IPS-NIHi11 (cell line): ENCODE measurements at places on chromosomes 4 and X.
A peak's percentile ranks its signal among the peaks of the same experiment; 100 is the strongest.

- DNase-seq: no peak
Measured at GRCh38 chr4:109091727-109092409, 210.6 kb downstream of the COL25A1 start.

DNA sequence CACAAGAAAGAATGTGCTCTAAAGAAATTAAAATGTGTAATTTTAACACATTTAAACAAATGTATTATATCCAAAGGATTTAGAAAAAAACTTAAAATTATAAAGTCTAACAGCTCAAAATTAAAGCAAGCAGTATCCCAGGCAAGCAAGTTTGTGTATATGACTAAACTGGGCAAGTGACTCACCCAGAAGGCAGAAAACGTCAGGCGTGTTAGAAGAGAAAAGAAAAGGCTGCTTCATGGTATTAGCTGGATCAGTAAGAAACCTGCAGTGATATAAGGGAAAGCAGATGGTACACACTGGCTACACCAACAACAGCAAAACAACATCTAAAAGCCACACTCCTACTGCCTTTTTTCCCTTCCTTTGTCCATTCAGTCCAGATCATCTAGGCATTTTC lies 250.6 kb upstream of the NDST3 start:
- no peak for DNase-seq

GRCh38 chr4:144410230-144410783 lies 235.6 kb upstream of the HHIP start:
- no peak for DNase-seq

DNA sequence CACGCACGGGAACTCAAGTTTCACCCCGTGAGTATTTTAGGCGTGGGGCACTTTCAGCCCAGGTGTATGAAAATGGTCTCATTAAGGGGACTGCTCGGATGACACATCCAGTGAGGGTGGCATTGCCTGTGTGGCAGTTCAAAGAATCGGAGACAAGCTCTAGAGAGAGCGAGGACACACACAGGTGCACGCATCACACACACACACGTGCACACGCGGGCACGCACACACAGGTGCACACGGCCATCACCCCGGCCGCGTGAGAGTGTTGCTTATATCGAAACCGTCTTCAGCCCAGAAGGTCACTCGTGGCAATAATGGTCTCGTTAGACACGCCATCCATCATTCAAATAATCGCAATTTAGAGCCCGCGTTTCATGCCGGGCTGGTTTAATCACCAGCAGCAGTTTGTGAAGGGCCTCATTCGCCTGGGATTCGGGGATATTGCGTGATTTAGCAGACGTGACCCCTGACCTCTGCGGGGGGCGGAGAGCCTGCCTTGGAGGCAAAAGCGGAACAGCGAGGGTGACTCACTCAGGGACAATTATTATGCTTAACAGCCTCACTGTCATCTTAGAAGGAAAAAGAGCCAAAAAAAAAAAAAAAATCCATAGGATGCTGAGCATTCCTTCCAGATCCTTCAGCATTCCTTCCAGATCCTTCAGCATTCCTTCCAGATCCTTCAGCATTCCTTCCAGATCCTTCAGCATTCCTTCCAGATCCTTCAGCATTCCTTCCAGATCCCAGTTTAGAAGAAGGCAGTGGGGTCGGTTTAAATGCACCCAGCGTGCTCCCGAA lies 89.4 kb upstream of the PPP2R3B start:
- no peak for DNase-seq

- DNase-seq: peak; percentile 92
Measured at GRCh38 chr4:119300101-119300978, 21.6 kb downstream of the FABP2 start.

- DNase-seq: no peak
Measured at GRCh38 chr4:5082376-5082775, 31.1 kb downstream of the STK32B start.

- DNase-seq: no peak
Measured at GRCh38 chrX:10457092-10457491, 163.3 kb downstream of the MID1 start.

- DNase-seq: no peak
Measured at GRCh38 chrX:18883234-18883960, 100.5 kb downstream of the PHKA2 start.

- no peak for DNase-seq
Measured at GRCh38 chrX:150465881-150466775, 102.3 kb upstream of the MTM1 start.

- no peak for DNase-seq
Measured at GRCh38 chr4:86848732-86849619, at the start of gene SLC10A6. TSS of gene SLC10A6 (minus strand) at chr4:86849384. CDS start at chr4:86849115, 269 bp downstream.

- DNase-seq: no peak
Measured at GRCh38 chr4:89380980-89381379, 73.4 kb upstream of the GPRIN3 start.
